ENCODE measurements at places on chromosomes 3 and 15.

DNA sequence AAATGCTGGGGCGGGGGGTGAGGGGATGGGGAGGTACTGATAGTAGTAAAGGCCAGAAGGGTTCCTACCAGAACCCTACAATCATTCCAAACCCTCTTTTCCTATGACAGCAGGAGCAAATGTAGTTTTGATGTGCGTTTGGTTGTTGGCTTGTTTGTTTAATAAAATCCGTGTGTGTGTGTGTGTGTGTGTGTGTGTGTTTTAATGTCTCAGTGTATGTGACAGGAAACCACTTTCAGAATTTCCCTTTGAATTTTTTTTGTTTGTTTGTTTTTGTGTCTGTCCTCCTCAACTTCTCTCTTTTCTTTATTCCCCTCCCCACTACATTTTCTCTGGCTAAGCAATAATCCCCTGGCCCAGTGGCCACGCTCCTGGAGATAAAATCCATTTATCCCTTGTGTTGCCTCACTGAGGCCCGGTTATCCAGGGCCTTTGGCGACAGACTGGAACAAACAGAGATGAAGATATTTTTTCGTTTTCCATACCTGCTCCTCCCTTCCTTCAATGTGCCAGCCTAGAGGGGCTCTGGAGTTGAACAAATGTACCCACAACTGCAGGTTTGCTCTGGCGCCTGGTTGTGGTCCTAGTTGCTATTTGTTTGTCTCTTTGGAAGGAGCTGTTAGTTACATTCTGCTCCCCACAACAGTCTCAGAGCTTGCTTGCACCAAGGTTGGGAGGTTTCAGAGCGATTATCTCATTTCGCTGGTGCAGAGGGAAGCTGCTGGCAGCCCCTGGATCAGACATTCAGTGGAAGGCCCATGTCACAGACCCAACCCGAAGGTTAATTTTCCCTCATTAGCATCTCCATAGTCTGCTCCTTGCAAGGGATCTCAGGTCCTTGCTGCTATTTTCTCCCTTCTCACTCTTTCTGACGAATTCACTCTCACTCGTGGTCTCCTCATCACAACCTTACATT, 17.9 kb downstream of the NR2F2 start:
- no peak for DNase-seq

- DNase-seq = no peak
These were observed 34.9 kb downstream of the PRKCD start for GRCh38 chr3:53195602-53196574.

DNA sequence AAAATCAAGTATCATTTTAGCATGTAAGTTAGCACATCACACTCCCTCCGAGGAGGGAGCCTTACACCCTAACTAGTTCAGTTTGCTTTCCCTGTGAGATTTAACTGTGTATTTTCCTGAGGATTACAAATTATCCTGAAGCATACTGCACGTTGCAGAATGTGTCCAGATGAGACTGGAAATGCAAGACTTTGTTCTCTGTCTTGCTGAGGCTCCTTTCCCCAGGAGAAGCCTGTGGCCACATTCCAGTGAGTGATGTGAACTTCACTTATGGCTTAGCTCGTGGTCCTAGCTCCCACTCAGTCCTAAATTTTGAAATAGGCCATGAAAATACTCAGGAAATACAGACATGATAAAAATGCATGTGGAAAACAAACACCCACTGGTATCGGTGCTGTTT, 23.7 kb downstream of the PDZRN3 start:
- no peak for DNase-seq

DNA sequence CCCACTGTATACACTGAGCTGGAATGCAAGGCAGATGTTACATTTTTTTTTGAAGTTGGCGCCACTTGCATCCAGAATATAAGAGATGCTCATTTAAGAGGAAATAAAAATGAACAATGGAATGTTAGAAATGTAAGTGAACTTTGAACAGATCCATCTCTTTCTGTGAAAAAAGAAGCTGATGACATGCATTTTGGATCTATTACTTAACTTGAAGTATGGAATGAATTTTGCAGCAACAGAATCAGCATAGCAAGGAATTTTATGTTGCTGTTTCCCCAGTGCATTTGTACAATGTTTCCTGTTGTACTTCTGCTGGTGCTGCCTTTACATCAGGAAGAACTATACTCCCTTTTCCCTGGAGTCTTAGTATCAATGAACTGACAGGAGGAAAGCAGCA, 178.2 kb downstream of the LSAMP start:
- DNase-seq = no peak

DNA sequence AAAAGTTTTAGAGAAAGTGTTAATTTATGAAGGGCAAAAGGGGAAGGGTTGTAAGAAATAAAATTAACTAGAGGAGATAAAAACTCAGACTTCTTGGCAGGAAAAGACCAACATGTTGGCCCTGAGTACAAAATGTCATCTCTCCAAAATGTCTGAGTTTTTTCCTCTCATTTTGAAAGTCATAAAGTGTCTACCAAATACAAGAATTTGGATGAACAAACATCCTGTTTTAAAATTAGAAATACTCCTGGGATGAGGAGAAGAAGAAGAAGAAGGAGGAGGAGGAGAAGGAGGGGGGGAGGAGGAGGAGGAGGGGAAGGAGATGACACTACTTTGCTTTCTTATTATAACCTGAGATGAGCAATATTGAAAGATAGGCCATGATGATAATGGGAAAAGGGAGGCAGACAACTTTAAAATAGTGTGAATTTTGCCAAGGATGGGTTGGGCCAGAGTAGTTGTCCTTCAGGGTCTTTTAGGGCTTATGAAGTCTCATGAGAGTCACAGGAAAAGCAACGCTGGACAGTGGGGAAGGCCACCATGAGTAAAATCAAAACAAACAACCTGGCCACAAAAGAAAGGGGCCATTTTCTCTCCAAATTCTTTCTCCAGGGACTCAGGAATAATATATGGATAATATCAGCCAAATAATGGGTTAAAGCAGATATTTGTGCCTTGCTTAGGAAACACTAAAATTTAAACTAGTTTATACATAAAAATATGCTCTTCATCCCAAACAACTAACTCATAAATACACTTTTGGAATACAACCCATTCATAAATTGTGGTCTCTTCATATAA, 632.9 kb downstream of the EPHA3 start:
- no peak for DNase-seq

GRCh38 chr3:55491296-55491816, 4.2 kb upstream of the WNT5A start:
- no peak for DNase-seq

GRCh38 chr3:184042617-184043016, 10.2 kb upstream of the HTR3C start:
- no peak for DNase-seq

DNA sequence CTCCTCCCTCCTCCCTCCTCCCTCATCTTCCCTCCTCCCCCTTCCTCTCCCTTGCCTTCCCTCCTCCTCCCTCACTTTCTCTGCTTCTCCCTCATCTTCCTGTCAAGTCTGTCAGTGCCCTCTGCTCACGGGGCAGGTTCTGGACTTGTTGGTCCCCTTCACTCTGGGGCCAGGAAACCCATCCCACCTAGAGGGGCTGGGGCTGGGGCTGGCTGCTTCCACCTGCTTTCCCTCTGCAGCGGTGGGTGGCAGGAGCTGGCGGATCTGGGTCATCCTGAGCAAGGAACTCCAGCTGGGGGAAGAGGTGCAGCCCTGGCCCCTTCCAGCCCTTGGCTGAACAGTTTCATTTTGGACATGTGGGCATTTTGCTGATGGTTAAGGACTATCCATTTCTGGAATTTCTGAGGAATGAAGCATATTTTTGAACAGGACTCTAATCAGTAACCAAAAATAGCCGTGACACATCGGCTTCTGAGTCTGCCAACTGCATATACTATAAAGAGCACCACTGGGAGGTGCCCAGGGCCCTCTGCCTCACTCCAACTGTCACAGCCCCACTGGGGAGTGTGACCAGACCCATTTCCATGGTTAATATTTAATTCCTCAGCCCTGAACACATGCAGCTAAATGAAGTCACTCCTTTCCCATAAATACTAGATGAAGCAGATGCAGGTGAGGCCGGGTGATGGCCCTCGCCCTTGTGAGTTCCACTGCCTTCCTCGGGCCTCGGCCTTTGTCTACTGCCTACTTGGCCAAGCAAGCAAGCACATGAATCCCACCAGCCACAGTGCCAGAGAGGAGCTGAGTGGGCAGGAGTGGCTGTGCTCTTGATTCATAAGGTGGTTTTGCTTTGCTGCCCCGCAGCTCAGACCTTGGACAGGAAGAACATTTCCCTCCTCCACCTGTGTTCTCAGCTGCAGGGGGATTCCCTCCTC, 39.8 kb downstream of the CHDH start:
- DNase-seq = no peak

- DNase-seq = no peak
These were observed 177.0 kb downstream of the ERC2 start for GRCh38 chr3:56291244-56291680.

DNA sequence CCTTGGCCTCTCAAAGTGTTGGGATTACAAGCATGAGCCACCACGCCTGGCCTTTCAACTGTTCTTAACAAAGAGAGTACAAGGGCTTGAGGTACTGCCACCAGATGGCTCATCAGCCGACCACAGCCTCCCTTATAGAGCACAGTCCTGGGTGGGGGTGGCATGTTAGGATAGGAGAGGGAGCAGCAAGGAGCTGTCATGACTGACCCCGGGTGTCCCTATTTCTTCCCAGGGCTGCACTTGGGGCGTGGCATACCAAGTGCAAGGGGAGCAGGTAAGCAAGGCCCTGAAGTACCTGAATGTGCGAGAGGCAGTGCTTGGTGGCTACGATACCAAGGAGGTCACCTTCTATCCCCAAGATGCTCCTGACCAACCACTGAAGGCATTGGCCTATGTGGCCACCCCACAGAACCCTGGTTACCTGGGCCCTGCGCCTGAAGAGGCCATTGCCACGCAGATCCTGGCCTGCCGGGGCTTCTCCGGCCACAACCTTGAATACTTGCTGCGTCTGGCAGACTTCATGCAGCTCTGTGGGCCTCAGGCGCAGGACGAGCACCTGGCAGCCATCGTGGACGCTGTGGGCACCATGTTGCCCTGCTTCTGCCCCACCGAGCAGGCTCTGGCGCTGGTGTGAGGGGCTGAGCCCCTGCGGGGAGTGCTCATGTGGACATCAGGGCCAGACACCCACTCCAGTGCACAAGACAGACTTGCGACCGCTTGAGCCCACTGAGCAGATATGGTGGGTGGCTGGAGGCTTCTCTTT, 2.1 kb downstream of the CHAC1 start:
- no peak for DNase-seq

GRCh38 chr15:32873284-32874114, 155.7 kb downstream of the GREM1 start:
- no peak for DNase-seq

GRCh38 chr3:49972656-49973055, 32.7 kb downstream of the RBM6 start:
- DNase-seq = no peak

DNA sequence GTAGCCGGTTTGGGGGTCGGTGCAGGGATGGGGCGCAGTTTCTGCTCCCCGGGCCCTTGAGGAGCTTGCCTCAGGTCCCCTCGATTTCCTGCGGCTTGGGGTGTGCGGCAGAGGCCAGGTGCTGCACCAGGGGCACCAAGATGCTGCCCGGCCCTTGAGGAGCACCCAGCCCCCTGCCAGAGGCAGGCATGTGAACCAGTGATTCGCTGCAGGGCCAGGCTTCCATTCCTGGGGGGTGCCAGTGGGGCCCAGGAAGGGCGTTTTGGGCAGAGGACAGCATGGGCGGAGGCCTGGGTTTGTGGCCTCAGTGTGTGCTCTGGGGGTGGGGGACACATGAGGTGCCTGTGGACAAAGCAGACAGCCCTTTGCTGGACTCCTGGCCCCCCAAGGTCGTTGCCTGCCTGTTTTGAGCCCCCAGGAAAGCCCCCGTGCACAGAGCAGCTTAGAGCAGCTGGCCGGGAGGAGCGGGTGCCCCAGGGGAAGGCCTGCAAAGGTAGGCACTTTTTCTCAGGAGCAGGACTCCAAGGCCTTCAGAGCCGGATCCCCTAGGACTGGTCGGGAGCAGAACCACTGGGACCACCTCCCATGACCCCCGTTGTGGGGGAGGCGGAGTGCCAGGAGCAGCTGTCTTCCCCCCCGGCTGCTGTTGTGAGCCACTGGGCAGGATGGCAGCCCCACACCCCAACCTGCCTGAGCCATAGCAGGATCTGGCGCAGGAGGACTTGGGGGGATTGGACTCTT, 1.6 kb downstream of the PLXNA1 start:
- no peak for DNase-seq

GRCh38 chr3:46212101-46212500, 4.0 kb upstream of the CCR1 start:
- DNase-seq = no peak

- peak; percentile 74 for DNase-seq
These were observed 309.9 kb downstream of the RPLP1 start for GRCh38 chr15:69762373-69763148.

GRCh38 chr15:69031013-69032001, 16.8 kb downstream of the NOX5 start:
- peak; percentile 63 for DNase-seq

DNA sequence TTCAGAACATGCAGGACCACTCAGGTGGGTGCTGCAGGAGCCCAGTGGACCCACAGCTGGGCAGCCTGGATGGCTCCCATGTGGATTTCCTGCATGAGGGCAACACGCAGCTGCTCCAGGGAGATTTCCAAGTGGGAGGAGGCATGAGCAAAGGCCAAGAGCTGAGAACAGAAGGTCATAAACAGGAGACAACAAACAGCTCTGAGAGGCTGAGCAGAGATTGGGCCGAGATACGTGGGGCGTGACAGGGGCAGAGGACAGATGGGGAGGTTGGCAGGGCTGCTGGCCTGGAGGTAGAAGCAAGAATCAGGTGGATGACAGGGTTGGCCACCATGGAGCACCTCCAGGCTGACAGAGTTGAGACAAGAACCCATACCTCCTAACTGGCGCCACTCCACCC, 2.9 kb downstream of the PHGR1 start:
- DNase-seq = peak; percentile 56

GRCh38 chr3:127815641-127816605, 6.4 kb downstream of the MGLL start:
- no peak for DNase-seq

GRCh38 chr3:32641356-32641755, 43.6 kb upstream of the CNOT10 start:
- no peak for DNase-seq

GRCh38 chr3:191438150-191438814, 22.7 kb upstream of the PYDC2 start:
- no peak for DNase-seq

GRCh38 chr3:13863382-13863952, 16.4 kb downstream of the WNT7A start:
- DNase-seq = no peak

DNA sequence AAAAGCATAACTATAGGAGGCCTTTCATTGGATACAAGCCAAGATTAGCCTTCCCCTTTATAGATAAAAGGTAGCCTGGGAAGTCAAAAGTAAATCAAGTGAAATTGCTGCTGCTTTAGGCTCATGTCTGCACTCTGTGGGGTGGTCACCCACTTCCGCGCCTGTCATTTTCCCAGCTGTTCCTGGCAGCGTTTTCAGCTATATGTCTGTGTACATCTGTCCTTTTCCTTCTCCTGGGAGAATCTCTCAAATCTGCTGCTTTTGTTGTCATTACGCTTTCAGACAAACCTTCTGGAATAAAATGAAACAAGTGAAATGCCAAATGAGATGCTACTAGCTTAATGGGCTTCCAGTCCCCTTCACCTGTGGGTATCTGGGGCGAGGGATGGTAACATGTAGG, 211.8 kb downstream of the MCTP2 start:
- no peak for DNase-seq
